Tongue (tissue), 3 donors: ENCODE measurements at places on chromosomes 1 and 21. TPM values are rescaled to one million over a fixed set of nuclear protein-coding genes. Genes with fewer than 3 reads are reported as not detected.

SPRR3 gene
- total RNA-seq, result 58.0 TPM

CCDC27 gene
- not detected for total RNA-seq

SLC16A4 gene
- total RNA-seq, result 10.8 TPM

TIE1 gene
- 62.3 TPM for total RNA-seq

NBPF6 gene
- not detected for total RNA-seq

DNA sequence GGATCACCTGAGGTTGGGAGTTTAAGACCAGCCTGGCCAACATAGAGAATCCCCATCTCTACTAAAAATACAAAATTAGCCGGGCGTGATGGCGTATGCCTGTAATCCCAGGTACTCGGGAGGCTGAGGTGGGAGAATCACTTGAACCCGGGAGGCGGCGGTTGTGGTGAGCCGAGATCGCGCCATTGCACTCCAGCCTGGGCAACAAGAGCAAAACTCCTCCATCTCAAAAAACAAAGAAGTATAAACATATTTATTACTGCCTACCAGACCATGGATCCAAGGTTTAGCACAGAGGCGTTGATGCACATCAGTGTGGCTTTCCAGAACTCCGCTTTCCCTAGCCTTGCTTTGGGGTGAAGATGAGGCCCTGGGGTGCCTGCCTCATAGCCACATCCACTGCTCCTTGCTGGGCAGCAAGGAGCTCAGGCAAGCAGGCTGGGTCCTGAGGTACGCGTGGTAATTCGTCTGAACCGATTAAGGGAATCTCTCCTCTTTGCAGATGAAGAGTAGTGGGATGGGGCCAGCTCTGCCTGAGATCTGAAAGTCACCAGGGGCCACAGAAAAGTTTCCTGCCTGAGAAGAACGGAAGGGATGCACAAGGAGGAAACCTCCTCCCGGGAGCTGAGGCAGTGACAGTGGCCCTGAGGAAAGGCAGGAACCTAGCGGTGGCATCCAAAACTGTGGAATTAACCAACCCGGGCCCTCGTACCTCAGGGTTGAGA is 52.3 kb upstream of the LBR start:
- no peak for DNase-seq

DNA sequence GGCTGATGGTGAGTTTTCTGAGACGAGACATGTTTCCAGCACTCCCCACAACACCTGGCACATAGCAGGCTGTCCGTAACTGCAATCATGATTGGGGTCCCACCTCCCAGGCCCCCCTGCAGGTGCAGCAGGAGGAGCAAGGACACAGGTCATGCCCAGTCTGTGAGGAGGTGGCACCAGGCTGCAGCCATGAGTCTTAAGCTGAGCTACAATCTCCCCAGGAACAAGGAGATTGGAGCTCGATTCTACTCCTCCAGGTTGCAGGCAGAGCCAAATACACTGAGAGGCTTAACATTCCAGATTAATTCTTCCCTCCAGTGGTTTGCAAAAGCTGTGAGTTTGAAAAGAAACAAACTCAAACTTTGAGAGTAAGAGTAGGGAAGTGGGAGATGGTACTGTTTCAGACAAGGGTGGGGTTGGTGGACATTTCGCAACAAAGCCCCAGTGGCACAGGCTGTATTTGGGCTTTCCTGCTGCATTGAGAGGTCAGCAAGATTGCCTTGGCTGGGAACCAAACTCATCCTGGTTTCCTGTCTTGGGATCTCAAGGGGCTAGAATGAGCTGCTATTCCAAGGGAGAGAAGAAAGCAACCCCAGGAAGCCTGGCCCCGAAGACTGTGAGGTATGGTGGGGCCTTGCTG is 64.8 kb upstream of the GALNT2 start:
- DNase-seq, result peak; percentile 23

DNA sequence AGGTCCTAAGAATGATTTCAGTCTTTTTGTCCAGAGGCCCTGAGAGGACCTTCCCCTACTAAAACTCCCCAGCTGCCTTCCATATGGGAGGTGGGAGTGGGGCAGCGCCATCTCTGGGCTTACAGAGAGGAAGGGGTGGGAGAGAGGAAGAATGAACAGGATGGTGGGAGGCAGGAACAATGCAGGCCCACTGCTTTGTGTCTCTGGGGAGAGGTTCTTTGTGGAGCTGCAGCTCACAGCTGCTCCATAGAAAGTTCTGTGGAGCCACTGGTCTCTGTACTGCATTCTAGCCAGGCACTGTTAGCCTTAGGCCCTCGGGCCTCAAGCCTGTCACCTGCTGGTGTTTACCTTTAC is 43.6 kb upstream of the A3GALT2 start:
- no peak for DNase-seq

DNA sequence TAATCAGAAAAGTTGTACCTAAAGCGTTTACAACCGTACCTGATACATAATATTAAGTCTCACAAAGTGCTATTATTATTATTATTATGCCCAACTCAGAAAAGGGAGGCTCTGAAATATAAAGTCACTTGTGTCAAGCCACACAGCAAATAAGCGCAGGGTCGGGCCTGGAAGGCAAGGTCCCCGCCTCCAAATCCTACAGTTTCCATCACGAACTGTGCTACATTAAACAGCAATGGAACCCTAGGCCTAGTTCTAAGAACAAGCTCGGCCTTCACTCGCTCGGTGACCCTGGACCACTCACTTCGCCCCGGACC is 549 bp downstream of the PARS2 start:
- DNase-seq, result no peak

GRCh38 chr1:60564916-60565750 is 491.6 kb upstream of the C1orf87 start:
- DNase-seq, result peak; percentile 94

DNA sequence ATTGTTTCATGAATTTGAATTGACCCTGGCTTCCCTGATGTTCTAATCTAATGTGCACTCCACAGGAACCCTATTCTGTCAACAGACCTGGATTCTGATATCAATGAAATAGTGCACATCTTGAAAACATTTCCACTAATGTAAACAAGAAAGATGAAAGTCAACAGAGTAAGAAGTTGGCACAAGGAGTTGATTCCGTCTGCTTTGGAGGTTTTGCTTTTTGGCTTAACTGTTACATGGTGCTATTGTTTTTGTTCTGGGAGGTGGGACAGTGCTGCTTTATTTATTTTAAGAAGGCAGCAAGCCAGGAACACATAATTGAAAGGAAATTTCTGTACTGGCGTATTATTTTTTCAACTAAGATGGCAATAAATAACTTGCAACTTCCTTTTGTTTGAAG is 73.3 kb downstream of the LEPR start:
- peak; percentile 22 for DNase-seq

- peak; percentile 73 for DNase-seq
Measured at GRCh38 chr1:117709249-117709691, 103.4 kb downstream of the TENT5C start.

DNA sequence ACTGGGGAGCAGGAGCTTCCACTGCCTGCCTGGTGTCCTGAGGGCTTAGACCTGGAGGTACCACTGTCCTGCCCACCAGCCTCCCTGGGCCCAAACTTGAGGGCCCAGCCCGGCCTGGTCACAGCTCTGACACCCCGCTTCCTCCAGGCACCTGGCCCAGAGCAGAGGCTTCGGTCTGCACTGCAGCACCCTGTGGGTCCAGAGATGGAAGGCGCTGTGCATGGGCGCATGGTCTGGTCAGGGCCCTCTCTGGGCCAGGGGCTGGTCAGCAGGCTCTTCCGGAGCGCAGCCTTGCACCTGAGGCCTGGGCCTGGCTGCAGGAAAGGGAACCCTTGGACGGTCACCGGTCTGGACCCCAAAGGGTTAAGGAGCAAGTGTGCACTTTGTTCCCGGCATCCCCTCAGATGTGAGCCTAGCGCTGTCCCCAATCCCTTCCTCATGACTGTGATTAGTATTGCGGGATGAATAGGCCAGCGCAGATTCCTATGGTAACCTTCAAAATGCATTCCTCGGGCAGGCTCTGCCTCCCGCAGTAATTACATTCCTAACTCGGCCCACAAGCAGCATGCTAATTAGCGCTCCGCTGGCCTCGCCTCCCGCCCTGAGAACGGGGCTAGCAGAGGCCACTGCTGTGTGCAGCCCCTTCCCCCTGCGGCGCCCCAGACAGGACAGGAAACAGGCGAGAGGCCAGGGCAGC is 36.3 kb downstream of the PRDM16 start:
- DNase-seq, result peak; percentile 41

- DNase-seq, result no peak
Measured at GRCh38 chr1:53480678-53481077, 21.5 kb downstream of the DMRTB1 start.

GRCh38 chr1:156712626-156713025 is 7.2 kb upstream of the CRABP2 start:
- DNase-seq, result no peak

DNA sequence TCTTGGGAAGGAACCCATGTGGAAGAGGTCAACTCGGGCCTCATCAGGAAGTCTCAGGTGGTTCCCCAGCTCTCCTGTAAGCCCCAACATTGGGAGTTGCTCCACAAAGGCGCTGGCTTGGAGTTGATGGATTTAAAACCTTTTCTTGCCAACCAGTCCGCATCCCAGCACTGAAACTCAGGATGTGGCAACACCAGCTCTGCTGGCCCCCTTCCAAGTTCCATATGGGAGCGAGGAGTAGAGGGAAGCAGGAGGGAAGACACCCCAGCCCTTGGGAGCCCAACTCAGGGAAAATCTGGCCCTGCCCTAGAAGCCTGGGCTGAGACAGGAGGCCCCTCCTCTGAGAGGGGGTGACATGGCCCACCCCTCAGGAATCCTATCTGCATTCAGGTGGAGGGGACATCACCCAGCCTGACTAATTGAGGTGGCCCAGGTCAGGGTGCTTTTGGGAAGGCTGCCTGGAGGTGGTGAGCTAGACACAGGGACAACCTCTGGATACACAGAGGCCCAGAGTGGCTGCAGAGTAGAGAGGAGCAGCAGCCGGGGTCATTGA is 33.1 kb upstream of the DMBX1 start:
- no peak for DNase-seq
